ENCODE measurements at places on chromosomes 13 and 19. TPM values are rescaled to one million over a fixed set of nuclear protein-coding genes. Genes with fewer than 3 reads are reported as not detected.
A peak's percentile ranks its signal among the peaks of the same experiment; 100 is the strongest.

- DNase-seq, result peak; percentile 96
These were observed 3.5 kb downstream of the RNF113B start for GRCh38 chr13:98173431-98174152.

GRCh38 chr19:45523642-45524256, 16.5 kb downstream of the VASP start:
- no peak for DNase-seq

The UBE2L5 gene
- not detected for polyA plus RNA-seq

GRCh38 chr19:2641332-2641698, 61.2 kb downstream of the GNG7 start:
- DNase-seq, result no peak

DNA sequence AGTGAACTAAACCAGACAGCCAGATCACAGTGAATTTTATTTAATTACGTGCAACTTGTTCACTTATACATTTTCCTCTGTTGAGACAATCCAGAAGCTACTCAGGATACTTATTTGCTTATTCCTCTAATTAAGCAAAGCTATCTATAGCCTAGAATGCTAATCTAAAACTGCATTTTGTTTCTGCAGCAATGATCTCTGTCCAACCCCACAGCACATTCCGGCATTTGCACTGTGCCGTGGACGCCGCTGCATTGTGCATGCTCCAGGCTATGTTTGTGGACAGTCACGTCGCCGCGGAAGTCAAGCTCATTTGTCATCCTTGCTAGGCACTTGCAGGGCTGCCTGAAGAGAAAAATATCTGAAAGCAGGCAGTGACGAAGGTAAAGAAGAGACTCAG, 406.9 kb downstream of the RFC3 start:
- no peak for DNase-seq

The KIR3DL2 gene
- polyA plus RNA-seq, result not detected

DNA sequence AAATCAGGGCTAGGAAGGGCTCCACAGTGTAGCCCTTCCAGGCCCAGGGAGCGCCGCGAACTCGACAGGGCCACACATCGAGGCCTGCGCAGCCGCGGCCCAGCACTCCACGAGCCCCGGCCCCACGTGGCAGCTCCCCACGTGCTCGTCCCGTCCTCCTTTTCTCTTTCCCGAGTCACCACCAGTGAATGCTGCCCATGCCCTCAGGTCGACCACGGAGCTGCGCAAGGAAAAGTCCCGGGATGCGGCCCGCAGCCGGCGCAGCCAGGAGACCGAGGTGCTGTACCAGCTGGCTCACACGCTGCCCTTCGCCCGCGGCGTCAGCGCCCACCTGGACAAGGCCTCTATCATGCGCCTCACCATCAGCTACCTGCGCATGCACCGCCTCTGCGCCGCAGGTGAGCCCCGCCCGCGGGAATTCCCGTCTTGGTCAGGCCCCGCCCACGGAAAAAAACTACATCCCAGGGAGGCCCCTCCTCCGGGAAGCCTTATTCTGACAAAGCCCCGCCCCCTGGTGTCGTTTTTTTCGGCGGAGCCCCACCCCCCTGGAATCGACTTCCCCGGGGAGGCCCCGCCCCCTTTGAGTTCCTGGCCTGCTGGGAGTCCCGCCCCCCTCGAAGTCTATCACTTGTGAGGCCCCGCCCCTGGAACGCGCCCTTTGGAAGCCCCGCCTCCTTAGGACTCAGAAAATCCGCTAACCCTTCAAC, 7.0 kb downstream of the HIF3A start:
- DNase-seq, result no peak

DNA sequence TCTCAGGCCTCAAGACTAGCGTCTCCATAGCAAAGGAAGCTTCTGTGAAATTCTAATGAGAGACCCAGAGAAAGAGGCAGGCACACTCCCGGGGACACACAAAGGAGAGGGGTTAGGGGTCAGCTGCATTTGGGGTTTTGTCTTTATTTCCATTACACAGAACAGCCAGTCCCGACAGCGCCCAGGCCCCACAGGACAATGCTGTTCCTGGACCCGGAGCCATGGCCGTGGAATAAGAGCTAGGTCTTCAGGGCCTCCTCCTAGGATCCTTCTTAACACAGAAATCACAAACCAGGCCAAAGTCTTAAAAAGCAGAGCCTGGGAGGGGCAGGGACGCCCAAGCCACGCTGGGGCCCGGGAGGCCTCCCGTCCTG, 22.8 kb downstream of the KCTD15 start:
- no peak for DNase-seq

DNA sequence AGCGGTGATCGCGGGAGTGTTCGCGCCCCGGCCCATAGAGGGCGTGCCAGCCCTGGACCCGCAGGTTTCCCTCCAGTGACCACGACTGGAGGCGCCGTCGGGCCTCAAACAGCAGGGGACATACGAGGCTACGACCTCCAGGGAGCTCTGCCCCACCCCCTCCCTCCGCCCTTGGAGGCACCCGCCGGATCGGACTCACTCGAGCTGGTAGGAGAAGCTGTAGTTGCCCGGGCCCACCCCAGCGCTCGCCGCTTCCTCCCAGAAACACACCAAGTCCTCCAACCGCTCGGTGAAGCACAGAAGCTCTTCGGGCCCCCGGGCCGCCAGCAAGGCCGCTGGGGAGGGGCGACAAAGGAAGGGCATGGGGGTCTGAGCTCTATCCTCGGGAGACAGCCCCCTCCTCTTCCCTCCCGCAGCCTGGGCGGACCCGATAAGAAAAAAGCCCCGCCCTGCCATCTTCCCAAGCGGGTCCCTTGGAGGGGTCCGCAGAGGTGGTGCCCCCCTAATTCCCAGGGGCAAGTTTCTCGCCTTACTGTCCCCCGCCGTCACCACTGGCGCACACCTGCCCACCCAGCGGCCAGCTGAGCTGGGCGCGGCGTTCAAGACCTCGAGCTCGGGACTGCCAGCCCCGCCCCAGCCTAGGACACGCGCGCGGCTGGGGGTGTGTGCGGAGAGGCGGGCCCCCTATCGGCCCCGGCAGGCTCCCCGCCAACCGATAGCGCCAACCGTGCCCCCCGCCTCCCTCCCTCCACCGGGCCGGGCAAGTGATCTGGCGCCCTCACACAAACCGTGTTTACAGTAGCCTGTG, 1.0 kb downstream of the EPOR start:
- DNase-seq, result no peak

The PBX4 gene
- 1.3 TPM for polyA plus RNA-seq

DNA sequence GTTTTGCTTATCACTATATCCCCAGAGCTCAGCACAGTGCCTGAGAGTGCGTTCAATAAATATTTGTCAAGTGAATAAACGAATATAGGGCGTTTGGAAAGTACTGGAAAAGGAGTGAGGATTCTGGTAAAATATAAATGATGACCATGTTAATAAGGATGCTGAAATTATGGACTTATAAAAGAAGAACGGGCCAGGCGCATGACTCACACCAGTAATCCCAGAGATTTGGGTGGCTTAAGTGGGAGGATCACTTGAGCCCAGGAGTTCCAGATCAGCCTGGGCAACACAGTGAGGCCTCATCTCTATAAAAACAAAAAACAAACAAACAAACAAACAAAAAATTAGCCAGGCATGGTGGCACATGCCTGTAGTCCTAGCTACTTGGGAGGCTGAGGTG, 198.1 kb downstream of the VWA8 start:
- DNase-seq, result no peak

The C2CD4C gene
- 0.07 TPM for polyA plus RNA-seq

- DNase-seq, result no peak
These were observed 69.2 kb downstream of the ZNF100 start for GRCh38 chr19:21698215-21698614.

The TJP3 gene
- polyA plus RNA-seq, result not detected

DNA sequence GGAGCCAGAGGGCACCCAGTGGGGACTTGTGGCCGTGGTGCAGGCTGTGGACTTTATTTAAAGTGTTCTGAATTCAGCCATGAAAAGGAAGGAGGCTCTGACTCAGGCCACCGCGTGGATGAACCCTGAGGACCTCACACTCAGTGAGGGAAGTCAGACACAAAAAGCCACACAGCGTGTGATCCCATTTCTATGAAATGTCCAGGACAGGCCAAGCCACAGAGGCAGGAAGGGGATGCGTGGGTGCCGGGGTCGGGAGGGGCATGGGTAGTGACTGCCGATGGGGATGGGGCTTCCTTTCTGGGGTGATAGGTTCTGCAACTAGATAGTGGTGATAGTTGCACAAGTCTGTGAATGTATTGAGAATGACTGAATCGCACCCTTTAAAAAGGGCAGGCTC, 8.7 kb upstream of the ZBTB7A start:
- DNase-seq, result no peak

DNA sequence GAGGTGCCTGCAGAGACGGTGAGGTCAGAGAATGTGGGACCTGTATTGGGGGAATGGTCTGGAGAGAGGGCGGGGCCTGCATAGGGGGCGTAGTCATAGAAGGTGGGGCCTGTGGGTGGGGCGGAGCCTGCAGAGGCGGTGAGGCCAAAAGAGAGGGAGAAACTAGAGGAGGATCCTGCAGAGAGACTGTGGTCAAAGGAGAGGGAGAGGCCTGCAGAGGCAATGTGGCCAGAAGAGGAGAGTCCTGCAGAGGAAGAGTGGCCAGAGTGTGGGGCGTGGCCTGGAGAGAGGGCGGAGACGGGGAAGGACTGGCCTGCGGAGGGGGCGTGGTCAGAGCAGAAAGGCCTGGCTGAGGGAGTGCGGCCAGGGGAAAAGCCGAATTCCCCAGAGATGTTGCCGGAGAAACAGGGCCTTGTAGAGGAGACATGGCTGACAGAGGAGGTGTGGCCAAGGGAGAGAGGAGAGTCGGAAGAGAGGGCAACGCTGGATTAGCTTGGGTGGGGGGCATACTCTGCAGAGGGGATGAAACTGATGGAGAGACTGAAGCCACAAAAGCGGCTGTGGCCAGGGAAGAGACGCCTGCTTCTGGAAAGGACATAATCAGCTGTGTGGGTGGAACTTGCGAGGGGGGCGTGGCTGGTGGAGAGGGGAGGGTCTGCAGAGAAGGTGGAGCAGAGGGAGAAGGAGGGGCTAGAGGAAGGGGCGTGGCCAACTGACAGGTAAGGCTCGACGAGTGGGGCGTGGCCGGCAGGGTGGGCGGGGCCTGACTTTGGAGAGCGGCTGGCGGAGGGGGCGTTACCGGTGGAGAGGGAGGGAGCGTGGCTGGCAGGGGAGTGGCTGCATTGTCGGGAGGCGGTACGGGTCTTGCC, 2.5 kb downstream of the PRR36 start:
- DNase-seq, result peak; percentile 57

The CERS1 gene
- 0.83 TPM for polyA plus RNA-seq

- no peak for DNase-seq
These were observed 709.3 kb upstream of the KLHL1 start for GRCh38 chr13:70817576-70817975.

DNA sequence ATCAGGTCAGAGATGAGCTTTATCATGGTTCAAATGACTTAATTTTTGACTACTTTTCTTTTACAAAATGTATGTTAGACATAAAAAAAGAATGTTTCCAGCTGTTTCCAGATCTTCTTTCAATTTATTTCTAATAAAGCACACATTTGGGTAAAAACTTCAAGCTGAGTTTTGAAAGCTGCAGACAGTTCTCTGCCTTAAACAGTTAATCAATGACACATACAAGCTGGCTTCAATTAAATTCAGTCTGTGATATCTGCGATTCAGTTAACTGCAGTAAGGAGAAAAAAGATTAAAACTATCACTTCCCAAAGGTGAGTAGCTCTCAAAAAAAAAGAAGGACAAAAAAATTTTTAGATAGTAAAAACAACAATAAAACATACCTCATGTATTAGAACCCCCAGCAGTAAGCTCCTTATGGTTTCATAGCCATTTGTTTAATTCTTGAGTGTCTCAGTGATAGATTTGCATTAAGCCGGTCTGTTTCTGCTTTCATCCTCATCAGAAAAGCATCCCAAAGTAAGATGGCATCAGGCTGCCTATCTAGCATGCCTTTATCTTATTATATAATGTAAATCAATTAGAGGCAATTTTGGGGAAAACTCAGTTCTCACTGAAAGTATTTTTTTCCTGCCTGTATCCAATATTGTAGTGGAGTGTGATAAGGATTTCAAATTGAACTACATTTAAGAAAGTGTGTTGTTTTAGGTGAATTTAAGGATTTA, 81.8 kb upstream of the STARD13 start:
- no peak for DNase-seq

The ZNF575 gene
- polyA plus RNA-seq, result 0.09 TPM

GRCh38 chr19:3855320-3855719, 13.5 kb downstream of the ZFR2 start:
- no peak for DNase-seq

GRCh38 chr13:112441779-112442310, 65.7 kb downstream of the SPACA7 start:
- no peak for DNase-seq

- DNase-seq, result no peak
These were observed 177.3 kb upstream of the KL start for GRCh38 chr13:32838945-32839344.

DNA sequence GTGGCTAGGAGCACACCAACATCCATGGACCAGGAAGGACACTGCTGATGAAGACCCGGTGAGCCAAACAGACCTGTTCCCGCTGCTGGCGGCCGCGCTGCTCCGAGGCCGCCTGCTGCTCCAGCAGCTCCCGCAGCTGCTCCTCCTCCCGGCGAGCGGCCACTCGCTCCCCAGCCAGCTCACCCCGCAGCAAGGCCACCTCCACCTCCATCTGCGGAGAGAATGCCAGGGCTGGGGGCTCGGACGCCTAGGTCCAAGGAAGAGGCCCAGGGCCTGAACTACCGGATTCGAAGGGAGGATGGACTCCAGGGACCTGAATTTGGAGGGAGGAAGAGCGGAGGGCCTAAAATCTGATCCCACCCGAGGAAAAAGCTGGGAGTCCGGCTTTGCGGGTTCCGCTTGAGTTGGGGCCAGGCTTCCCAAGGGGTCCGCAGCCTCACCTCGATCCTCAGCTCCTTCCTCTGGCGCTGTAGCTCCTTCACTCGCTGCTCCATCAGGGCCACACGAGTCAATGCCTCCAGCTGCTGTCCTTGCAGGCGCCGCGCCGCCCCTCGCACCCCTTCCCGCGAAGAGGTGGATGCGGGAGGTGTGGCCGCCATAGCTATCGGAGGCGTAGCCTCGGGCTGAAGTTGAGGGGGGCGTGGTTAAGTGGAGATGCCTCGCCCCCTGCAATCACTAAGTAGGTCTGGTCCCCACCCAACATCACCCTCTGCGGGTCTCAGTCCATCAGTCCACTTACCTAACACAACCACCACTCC, 2.7 kb downstream of the PHLDB3 start:
- no peak for DNase-seq

DNA sequence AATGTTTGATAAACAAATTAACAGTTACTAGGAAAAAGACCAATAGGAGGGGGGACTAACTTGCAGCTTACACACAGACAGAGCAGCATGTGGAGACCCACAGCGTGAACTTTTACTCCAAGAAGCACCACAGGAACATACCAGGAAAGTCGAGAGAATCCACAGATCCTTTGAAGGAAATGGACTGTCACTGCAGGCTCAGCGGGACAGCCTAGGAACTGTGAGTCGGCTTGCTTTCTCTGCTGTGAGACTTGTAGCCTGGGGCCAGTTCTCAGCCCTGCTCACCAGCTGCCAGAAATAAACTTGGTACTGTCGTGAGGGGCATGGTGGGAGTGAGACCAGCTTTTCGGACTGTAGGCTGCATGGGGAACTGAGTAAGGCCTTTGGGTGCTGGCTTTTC, 1211.5 kb downstream of the PCDH17 start:
- DNase-seq, result no peak
